C1 segment of cervical spinal cord (tissue), 14 donors: ENCODE measurements at places on chromosomes 2 and 18.

- no peak for DNase-seq
Observed at GRCh38 chr2:175312137-175312536, 130.6 kb upstream of the ATP5MC3 start.

DNA sequence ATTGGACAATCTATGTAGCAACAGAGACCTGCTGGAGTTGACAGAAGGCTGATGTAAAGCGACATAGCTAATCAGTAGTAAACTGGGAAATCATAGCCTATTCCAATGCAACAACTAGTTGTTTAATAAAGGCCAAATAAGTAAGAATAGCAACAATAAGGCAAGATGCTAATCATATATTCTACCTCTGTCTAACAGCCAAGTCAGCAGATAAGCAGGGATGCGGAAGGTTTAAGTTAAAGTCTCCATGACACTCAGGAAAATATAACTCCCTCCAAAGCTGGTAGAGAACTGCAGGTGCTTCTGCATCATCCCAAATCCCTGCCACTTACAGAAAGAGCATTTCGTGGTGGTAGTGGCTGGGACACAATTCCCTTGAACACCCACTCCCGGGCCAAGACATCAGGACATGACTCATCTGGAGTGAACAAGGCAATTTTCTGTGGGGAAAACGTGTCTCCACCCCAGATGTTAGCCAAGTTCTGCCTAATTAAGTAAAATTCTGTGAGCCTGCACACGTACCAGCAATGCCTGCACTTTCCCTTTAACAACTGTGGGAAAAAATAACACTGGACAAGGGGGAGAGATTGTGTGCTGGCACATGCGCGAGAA is 413.6 kb upstream of the ID2 start:
- DNase-seq: no peak

DNA sequence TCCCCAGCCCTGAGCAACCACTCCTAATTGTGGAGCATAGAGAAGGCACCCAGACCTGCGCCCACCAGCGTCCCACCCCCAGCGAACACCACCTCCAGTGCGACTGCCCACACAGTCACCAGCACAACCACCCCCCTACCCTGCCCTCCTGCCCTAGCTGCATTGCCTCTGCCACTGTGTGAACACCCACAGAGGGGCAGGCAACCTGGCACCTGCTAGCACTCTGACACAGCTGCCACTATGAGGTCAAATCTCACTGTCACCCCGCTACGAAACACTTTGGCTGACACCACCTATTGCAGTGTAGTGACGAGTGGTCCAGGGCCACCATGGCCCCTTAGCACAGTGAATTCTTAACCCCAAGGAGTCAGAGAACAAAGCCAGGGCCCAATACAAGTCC is 14.1 kb upstream of the EIF2AK3 start:
- DNase-seq: no peak

- no peak for DNase-seq
Observed at GRCh38 chr2:177052471-177052870, 160.1 kb upstream of the HNRNPA3 start.

DNA sequence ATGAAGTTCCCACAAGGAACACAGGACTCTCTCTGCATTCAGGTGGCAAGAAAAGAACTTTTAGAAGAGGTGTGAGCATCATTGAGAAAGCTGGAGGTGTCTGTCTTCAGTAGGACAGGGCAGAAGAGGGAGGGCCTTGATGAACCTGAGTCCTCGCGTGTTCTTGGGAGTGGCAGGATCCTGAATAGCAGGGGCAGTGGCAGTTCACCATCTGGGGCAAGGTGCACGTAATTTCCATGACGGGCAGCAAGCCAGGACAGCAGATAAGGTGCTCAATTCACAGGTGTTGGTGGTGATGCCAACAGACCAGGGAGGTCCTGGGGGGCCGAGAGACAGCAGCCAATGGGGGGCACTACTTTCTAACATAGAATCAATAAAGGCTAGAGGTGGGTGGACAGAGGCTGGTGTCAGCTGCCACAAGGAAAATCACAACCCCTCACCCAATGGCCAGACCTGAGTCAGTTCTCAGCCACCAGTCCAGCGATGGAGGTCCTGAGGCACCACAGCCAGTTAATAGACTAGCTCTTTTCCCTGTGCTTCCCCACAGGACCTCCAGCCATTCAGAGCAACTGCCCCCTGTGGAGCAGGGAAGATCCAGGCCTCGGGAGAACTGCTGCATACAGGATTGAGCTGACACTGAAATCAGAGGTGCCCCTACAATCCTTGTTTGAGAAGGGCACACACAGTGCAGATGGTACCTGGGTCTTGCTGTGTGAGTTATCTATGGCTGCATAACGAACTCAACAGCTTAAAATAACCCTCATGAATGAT is 10.9 kb upstream of the HDAC4 start:
- no peak for DNase-seq
